ENCODE measurements at places on chromosomes 4 and X.

DNA sequence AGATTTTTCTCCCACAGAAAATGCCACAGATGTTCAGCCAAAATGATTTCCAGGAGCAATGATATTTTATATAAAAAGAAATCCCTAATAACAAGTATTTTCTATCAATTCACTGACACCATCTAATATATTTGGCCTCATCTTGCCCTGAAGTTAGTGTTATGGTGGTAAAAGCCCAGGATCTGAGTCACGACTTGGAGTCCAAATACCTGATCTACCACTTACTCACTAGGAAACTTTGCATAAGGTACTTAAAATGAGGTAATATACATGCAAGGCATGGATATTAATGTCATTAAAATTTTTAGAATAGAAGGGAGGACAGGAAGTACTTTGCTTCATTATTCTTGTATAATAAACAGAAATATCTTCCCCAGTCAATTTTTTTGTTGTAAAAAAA is 16.3 kb downstream of the PPP3CA start:
- DNase-seq, result no peak

GRCh38 chrX:67558267-67558666 is 14.4 kb downstream of the AR start:
- no peak for DNase-seq

DNA sequence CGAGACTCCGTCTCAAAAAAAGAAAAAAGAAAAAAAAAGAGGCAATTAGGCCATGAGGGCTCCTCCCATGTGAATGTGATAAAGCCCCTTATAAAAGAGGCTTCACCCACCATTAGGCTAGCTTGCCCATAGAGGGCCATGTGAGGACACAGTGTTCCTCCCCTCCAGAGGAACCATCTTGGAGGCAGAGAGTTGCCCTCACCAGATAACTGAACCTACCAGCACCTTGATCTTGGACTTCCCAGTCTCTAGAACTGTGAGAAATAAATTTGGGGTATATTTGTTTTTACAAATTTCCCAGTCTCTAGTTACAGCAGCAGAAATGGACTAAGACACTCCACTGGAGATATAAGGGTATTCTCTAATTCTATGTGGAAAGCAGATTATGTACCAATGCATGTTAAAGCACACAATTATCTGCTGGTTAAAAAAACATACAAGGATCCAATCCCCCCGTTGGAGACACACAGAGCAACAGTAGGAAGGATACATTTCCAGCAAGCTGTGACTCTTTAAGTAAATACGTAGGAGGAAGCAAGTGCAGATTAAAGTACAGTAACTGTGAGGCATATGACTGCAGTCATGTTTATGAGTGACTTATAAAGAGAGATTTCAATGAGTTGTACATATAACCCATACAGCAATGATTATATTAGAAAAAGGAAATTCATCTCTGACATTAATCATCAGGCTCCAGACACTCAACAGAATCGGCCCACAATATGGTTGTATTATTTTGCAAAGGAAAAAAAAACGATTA is 21.4 kb downstream of the SH3RF1 start:
- DNase-seq, result no peak

DNA sequence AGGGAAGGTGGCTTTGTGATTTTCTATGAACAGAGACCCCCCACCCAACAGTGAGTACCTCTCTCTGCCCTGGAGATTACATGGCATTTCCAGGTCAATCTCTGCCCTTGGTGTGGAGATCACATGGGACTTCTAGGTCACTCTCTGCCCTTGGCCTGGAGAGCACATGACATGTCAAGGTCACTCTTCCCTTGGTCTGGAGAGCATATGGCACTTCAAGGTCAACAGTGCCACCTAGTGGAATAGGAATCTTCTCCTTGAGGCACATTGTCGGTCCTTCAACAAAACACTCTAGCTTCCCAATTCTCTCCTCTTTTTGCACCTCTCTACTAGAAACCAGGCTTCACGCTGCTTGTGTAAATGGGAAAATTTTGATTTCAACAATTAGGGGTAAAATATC is 66.2 kb upstream of the TACR3 start:
- no peak for DNase-seq

GRCh38 chr4:163701916-163702315 is 207.4 kb downstream of the TMA16 start:
- no peak for DNase-seq

DNA sequence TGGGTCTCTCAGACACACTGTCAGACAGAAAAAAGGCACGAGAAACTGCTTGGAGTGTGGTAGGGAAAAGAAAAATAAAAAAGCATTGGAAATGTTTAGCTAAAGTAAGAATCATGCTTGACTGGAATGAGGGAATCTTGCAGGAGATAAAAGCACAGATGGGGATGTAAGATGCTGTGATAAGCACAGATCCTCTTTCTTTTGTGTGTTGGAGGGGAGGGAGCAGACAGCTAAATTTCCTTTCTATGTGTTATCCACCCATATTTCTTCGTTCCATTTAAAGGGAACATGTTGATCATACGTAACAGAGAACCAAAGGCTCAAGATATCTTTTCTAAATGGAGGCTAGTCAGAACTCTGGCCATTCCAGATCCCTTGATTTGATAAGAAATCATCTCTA is 614.0 kb upstream of the LCORL start:
- no peak for DNase-seq

DNA sequence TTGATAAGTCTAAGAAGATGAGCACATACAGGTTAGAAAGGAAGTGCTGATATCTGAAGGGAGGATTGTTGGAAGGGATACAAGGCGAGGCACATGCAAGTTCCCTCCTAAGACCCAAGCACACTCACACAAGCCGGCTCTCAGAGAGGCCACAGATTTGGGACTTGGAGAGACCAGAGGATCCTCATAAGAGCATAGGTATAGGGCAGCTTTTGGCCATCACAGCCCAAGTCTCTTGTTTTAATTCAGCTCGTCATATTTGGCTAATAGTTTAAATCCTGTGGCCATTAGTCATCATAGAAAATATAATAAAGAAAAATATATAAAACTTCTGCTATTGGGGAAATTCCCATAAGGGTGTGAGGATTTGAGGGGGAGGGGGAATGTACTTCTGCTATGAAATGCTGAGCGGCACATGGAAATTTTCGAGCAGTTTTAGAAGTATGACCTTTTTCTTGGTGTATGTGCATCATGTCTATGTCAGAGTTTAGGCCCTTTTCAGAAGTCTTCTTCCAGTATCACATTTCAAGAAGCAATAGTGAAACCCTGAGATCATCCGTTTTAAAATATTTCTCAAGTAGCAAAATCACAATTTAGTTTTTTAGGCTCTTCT is 97.7 kb downstream of the NFKB1 start:
- DNase-seq, result peak; percentile 33

DNA sequence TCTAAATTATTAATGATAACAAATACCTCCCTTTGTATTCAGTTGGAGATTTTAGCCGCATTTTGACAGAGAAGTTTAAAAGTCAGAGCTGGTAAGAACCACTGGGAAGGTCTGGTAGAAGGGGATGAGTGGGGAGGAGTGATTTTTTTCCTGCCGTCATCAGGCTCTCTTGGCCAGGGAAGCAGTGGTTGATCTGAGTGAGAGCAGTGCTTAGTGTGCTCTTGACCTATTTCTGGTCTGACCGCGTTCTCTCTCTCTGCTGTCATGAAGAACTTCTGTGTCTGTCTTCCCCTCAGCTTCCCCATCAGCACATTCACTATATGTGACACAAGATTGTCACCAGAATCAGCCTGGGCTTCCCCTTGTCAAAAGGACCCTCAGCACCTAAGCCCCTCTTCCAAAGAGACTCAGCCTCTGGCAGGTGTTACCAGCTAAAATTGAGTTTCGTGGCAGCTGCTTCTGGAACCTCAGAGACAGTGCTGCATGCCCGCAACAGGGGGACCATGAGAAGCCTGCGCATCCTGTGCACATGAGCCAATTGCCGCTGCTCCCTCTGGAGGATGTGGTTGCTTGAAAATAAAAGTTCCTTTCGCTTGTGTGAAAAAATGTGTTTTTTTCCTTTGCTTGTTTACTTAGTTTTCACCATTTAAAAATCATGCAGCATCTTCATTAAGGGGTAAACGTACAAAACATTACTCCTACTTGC is 268.9 kb downstream of the C4orf33 start:
- no peak for DNase-seq

DNA sequence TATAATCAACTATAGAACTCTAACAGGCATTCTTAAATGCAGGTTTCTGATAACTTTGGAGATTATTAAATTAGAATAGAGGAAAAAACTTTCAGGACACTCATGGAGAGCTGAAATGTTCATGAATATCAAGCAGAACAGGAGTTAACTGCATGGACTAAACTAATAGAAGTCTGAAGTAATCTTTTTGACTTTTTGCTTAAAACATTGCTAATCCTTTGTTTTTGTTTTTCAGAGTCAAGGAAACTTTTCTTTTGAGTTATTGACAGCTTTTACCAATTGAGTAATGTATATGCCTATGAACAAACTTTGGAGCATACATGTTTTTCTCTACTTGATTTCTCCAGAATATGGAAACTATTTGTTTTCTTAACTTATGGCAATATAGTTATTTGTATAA is 112.5 kb downstream of the EIF4E start:
- DNase-seq, result no peak

DNA sequence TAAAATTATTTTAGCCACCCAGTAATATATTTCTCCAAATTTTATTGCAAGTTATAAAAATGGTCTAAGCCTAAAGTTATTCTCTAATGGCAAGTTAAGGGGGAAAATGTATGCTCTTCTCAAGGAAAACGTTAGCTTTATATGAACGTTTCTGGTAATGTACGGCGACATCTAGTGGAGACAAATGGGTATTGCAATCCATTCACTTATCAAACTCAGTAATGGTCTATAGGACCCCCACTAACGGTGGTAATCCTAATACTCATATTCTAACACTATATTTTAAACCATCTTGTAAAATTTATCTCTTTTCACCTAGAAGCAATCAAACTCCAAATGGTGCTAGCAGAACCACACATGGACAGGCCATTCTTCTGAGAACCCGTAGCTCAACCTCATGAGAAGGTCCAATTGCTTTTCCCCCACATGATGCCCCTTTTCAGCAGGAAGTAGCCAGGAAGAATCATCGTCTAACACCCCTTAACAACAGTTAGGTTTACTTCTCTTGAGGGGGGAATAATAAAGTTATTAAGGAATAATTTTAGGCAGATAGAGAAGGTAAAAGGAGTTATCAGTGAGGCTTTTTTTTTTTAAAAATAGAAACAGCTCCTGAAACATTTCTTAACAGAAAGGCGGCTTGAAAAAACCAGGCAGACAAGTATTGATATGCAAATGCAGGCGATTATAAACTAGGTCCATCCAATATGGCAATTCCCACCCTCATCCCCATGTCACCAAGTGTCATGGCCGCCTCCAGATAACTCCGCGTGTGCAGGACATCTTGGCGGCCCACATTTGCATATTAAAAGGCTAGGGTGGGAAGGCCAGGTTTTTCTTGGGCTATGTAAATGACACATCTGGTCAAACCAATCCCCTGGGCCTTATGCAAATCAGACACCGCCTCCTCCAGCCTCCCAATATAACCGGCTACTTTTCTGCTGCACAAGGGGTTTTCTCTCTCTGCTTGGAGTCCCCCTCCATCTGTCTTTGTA is 35.0 kb downstream of the NUDT11 start:
- peak; percentile 31 for DNase-seq

- no peak for DNase-seq
Observed at GRCh38 chr4:8164687-8165086, 6.1 kb upstream of the ABLIM2 start.

GRCh38 chr4:122781486-122781885 is 45.1 kb upstream of the FGF2 start:
- no peak for DNase-seq

DNA sequence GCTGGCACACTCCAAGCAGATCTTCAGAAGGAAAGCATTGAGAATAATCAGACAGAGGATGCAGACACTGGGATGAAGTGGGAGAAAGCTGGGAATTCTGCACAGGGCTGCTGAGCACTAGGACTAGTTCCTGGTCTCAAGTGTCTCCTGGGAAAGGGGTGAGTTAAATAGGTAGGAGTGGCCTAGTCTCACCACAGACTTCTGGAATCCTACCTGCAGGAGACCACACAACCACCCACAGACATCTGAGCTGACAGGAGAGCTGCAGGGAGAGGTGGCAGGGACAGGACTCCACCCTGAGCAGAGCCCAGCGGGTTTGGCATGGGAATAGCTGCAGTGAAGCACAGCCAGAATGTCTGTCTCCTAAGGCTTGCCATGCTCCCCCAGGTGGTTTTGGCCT is 95.1 kb upstream of the GALNTL6 start:
- DNase-seq, result no peak

DNA sequence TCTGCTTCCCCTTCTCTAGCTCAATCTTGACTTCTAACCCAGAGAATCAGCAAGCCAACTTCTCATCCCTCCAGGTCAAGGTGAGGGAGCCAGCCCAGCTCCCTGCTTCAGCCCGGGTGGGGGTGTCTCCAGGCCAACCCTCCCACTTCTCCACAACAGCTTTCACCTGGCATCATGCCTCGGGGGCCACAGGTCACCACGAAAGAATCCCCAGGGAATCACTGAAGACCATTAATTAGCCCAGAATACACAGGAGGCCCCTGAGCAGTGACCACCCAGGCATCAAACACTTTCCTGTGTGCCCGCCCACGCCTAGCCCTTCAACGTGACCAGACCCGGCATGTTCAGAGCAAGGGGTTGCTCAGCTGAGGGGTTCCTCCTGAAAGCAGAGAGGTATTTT is 646.7 kb downstream of the BCOR start:
- DNase-seq, result no peak

GRCh38 chr4:74653331-74654229 is 140.7 kb downstream of the BTC start:
- DNase-seq, result no peak

GRCh38 chr4:119118397-119118796 is 17.2 kb upstream of the MYOZ2 start:
- no peak for DNase-seq

- DNase-seq, result no peak
Observed at GRCh38 chr4:867526-868250, 41.8 kb upstream of the CPLX1 start.

DNA sequence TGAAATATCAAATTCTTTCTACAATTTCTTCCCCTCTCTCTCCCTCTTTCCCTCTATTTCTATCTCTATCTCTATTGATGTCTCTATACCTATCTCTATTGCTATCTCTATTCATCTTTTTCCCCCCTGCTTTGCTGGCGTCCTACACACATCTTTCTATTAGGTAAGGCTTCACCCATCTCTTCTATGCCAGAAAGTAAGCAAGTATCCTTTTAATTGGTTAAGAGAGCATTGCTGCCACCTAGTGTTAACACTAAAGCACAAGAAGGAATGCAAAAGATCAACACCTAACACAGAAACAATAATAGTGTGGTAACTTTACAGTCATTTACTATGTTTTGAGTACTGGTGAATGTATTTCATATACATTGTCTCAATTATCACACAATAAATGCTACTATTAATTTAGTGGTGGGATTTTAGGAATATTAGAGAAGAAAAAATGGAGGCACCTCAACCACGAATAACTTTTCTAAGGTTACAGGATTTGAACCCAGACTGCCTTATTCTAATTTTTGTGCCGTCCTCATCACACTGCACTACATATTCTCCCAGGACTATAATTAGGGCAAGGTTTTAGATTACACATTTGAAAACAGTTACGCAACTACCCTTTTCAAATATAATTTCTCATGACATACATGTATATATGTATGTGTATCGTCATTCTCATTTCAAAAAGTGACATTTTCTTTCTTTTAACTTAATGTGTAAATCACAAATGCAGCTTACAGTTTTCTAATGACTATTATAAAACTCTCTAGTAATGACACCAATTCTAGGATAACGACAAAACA is 3.7 kb upstream of the C4orf36 start:
- DNase-seq, result peak; percentile 69

GRCh38 chr4:184728858-184729257 is 5.0 kb downstream of the CENPU start:
- no peak for DNase-seq
